C1 segment of cervical spinal cord (tissue), 14 donors: ENCODE measurements at places on chromosomes 1 and 21.

DNA sequence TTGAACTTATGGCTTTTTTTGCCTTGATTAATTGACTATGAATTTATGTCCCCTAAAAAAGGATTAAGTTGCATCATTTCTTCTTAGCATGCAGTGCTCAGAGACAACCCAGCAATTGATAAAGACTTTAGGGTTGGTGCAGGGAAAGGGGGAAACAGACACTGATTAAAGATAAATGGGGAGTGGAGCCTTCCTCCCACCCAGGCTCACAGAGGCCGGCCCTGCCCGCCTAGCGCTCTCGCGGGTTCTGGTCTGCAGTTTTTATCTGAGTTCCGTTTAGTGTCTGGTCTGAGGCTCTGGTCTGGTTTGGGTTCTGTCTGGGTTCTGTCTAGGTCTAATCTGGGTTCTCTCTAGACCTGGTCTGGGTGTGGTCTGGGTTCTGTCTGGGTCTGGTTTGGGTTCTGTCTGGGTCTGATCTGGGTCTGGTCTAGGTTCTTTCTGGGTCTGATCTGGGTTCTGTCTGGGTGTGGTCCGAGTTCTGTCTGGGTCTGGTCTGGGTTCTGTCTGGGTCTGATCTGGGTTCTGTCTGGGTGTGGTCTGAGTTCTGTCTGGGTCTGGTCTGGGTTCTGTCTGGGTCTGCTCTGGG, 48.1 kb downstream of the ABCG1 start:
- no peak for DNase-seq

- DNase-seq: no peak
These were observed 95.9 kb downstream of the CAMTA1 start for GRCh38 chr1:6880951-6881690.

- no peak for DNase-seq
These were observed 843.2 kb downstream of the AMY1C start for GRCh38 chr1:104592926-104593325.

- DNase-seq: no peak
These were observed at the start of gene HCRTR1 for GRCh38 chr1:31617218-31617915. TSS of gene HCRTR1 (plus strand) at chr1:31617689. CDS start at chr1:31619193, 1,504 bp downstream.

DNA sequence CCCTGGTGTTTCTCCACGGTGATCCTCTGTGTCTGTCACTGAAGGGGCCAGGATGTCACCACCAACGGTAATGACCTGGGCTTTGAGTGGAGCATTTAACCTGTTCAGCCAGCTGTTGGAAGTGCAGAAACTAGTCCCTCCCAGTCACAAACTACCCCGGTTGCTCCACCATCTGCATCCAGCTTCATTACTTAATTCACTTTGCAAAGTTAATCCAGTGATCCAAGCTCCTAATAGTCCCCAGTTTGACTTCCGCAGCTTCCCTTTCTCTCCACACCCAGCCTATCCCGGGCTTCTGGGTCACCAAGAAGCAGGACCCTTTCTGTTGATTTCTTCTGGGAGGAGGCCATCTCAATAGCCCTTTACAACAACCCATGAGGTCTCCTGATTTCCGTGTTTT, 63.5 kb downstream of the MDM4 start:
- DNase-seq: no peak
